ENCODE measurements at places on chromosomes 3 and 15.

- no peak for DNase-seq
Observed at GRCh38 chr15:67186226-67186649, 68.2 kb downstream of the AAGAB start.

DNA sequence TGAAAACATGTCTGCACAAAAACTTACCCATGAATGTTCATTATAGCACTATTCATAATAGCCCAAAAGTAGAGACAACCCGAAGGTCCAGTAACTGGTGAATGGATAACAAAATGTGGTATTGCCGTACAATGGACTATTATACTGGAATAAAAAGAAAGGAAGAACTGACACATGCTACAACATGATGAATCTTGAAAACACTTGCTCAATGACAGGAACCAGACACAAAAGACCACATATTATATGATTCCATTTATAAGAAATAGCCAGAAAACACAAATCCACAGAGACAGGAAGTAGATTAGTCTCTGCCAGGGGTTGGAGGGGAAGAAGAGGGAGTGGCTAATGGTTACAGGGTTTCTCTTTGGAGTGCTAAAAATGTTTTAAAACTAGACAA, 18.3 kb downstream of the SHC4 start:
- no peak for DNase-seq

- DNase-seq, result no peak
Observed at GRCh38 chr15:100959066-100960050, 40.2 kb downstream of the LRRK1 start.

- peak; percentile 28 for DNase-seq
Observed at GRCh38 chr3:98817547-98818041, 54.5 kb downstream of the ST3GAL6 start.

- no peak for DNase-seq
Observed at GRCh38 chr15:70767667-70768066, 4.3 kb upstream of the UACA start.

- no peak for DNase-seq
Observed at GRCh38 chr15:29322415-29322814, 52.8 kb upstream of the NSMCE3 start.

GRCh38 chr3:195907684-195907933, 742 bp downstream of the TNK2 start:
- DNase-seq, result no peak

DNA sequence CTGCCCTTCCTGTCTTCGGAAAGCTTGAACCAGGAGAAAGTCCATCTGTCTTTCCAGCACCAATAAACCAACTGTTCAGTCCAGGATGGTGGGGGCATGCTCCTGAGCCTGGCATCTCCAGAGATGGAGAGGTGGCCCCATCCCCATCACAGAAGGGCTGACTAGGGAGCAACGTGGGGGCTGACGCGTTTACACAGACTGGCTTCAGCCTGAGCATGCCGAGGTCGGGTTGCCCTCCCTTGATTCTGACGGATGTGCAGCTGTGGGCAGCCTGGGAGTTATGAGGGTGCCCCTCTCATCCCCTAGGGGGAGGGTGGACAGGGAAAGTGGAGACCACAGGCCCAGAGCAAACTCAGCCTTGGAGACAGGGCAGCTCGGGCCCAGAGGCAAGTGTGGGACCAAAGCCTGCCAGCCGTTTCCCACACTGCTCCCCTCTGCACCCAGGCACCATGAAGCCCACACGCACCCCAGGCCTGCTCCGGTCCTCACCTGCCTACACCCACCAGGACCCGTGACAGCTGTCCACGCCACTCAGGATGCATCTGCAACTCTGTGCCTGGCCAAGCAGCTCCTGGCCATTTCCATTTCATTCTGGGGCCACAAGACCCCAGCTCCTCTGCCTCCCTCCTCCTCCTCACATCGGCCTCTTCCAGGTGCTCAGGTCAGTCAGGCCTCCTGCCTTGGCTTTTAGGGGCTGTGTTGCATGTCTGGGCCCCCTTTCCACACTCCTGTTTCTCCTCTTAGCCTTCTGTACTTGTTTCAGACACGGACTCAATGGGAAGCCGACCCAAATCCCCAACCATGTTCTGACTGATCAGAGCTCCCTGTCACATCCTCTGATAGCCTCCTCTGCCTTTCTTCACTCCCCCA, 48.2 kb upstream of the SLC41A3 start:
- no peak for DNase-seq

DNA sequence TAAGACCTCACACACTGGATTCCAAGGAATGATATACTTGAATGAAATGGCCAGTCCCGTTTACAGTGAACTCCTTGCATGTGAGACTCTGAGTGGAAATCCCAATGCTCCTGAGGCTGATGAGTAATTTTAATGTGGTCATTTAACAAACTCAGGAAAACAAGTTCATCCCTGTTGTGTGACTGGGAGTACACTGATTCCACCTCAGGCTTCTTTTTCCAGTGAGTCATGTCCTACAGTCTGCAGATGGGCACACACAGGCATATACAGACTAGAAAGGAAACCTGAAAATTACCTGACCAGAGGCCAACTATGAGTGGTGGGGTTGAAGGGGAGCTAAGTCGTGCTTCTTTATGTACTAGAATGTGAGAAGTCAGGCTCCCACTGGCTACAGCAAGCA, 5.8 kb downstream of the SQOR start:
- DNase-seq, result no peak

DNA sequence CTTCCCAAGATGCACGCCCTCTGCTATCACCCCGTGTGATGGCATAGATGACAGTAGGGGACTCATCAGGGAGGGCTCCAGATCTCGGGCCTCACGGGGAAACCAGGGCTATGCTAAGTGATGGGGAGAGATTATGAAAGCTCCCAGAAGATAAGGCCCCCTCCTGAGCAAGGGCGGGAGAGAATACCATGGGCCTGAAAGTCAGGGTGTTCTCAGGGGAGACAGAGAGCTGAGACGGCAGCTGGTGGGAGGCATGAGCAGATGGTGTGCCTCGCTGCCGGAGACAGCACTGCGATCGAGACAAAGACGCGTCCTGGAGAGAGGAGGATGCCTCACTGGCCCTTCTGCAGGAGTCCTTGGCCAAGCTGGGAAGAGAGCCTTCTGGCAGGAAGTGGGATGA, 106.5 kb upstream of the ADPGK start:
- no peak for DNase-seq

DNA sequence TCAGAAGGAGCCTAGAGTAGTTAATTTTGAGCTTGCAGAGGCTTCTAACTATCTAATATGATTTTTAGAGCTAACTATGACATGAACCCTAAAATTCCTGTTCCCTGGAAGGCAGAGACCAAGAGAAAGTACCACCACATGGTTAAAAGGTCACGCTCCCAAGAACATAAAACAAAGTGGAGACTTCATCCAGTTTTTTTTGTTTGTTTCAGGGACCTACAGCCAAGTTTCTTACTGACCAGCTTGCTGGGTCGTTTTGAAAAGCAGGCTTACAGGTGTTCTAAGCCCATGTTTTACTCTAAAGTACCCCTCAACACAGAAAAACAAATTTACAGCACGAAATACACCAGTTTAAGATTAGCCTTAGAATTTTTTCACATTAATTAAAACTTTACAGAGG, 39.6 kb upstream of the SKIL start:
- no peak for DNase-seq

DNA sequence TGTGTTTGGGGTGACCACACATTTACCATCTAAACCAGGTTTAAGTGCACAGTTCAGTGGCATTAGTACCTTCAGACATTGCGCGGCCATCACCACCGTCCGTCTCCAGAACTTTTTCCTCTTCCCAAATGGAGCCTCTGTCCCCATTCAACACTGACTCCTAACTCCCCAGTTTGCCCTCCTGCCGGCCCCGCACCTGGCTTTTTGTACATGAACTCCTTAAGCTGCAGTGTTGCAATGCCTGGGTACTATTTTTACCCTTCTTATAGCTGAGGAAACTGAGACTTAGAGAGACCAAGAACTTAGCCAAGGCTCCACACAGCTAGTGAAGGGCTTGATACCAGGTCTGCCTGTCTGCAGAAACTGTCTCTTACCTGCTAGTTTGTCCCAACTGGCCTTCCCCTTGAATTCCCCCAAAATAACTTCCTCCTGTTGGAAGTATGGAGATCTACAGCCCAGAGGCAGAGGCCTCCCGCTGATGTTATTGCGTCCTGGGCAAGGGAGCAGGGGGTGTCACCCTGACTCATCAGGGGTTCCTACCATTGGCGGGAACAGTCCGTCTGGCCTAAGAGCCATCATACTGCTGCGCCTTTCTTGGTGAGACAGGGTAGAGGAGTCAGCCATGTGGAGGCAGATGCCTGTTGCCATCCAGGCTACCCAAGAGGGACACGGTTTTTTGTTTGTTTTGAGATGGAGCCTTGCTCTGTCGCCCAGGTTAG, 65.6 kb downstream of the GRIP2 start:
- no peak for DNase-seq

GRCh38 chr3:113695786-113696645, at the start of gene USF3:
Gene USF3 (minus strand): TSS chr3:113696642. CDS start chr3:113674878, 21,764 bp downstream.
- DNase-seq, result peak; percentile 83

GRCh38 chr3:12356996-12357395, 68.1 kb downstream of the PPARG start:
- DNase-seq, result no peak

DNA sequence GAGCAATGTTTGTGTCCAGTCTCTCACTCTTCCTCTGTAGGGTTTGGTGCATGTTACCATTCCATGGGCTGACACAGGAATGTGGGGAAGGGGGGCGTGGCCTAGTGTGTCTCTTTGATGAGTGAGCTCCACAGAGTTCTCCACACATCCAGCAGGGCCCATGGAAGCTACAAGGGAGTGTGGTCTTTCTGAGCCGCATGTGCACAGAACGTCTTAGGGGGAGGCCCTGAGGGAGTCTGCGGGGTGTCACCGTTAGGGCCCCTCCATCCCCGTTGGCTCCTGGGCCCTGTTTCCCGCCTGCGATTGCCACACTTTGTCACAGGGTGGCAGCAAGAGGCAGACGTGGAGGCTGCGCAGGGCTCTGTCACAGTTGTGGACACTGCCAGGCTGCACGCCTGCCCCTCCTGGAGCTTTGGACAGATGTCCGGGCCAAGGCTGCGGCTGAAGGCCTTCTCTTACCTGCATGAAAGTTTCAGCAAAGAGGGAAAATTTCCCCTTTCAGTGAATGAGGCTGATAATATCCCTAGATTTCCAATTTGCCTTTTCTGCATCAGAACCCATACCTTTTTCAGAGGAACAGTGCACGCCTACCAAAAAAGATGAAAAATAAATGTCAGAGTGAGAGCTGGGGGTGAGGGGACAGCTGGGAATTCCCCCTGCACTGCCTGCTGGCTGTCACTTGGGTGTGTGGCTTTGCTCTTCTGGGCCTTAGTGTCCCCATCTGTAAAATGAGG, 24.3 kb downstream of the CACNA2D3 start:
- DNase-seq, result no peak

GRCh38 chr3:110793611-110794010, 278.0 kb upstream of the NECTIN3 start:
- no peak for DNase-seq

DNA sequence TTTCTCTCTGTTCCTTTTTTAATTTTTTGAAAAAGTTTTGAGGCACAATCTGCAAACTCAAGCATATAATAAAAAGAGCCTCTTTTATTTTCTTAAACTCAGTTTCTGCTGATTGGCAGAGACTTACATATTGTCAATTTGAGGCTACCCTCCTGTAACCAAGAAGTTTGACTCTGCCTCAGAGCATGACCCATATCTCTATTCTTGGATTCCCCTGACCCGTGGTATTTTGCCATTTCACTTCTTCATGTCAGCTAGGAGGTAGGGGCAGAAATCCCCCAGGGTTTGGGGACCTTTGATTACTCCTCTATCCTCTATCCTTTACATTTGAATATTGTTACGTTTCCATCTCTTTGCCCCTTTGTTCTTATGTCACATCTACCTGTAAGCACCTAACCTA, 479.1 kb upstream of the ALCAM start:
- no peak for DNase-seq

- DNase-seq, result no peak
Observed at GRCh38 chr15:46646490-46646889, 1011.7 kb downstream of the SQOR start.

GRCh38 chr3:188946351-188947240, 225.2 kb upstream of the TPRG1 start:
- no peak for DNase-seq

DNA sequence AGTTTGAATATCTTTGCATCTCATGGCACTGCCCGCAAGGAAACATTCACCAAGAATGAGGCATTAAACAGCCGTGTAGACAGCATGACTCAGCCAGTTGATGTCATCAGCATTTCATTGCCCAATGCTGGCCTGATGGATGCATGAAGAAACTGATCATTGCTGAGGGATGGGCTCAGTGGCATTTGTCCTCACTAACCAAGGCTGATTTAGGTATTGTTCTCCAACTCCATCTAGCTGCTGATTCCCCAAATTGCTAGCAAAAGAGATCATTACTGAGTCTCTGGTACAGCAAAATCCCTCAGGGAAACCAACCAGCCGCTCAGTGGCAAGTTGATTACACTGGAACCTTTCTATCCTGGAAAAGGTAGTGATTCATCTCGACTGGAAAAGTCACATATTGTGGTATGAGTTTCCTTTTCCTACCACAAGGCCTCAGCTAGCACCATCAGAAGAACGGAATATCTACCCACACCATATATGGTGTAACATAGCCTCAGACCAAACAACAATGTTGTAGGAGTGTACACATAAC, 186.5 kb upstream of the GAP43 start:
- no peak for DNase-seq

- no peak for DNase-seq
Observed at GRCh38 chr3:25380222-25380739, 47.8 kb upstream of the RARB start.

GRCh38 chr3:164752812-164753211, 325.5 kb downstream of the SI start:
- DNase-seq, result no peak

DNA sequence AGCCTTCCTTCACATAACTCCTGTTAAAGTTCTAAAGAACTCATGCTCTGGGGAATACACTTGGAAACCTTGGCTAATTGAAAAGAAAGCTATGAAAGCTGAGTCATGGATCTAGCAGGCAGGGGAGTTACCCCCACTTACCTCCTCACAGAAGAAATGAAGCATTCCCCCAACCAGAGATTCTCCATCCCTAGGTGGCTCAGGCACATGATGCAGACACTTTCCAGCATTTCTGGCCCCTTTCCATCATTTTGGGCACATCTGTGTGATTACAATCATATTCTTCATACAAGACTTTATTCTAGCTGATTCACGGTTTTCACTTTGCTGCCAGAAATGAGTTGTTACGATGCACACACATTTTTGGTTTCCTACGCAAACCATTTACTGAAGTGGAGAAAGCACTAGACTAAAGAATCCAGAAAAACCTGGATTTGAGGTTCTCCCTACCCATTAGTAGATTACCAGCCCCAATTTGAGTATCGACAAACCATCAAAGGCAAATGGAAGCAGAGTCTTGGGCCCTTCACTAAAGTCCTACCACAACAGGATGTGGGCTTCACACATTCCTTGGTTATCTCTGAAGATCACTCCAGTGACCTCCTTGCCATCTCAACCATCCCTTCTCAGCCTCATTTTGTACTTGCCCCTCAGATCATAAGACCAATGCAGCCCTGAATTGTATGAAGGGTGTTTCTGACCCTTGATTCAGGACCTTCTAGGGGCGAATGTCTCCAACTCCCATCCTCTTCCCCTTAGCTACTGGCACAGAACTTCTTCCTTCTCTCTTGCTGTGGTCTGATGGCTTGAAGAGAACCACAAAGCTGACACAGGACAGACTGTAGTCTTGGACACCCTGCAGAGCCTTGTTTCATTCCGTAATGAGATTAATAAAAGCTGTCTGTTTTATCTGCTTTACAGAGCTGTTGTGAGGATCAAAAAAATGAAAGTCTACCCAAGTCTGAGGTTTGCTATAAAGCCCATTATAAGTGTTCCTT, 42.5 kb upstream of the SNRK start:
- no peak for DNase-seq

All from naive B cell (primary cell).